Esophagus squamous epithelium (tissue), 5 donors: ENCODE measurements at places on chromosomes 2 and 18.

DNA sequence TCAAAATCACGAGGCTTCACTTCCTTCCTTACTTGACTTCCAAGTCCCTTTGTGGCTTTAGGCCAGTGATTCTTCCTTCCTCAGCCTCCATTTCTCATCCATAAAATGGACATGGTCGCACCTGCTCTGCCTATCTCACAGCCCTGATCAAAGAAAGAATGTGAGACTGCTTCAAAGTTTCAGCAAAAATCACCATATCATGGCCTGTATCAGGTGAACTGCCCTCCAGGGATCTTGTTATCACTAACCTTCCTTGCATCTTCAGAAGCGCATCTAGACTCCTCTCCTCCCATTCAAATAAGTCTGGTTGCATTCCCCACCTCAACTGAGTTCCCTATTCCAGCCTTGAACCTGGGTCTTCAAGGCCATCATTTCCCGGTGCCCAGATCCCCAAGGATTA, 96.5 kb downstream of the TTC32 start:
- no peak for DNase-seq

DNA sequence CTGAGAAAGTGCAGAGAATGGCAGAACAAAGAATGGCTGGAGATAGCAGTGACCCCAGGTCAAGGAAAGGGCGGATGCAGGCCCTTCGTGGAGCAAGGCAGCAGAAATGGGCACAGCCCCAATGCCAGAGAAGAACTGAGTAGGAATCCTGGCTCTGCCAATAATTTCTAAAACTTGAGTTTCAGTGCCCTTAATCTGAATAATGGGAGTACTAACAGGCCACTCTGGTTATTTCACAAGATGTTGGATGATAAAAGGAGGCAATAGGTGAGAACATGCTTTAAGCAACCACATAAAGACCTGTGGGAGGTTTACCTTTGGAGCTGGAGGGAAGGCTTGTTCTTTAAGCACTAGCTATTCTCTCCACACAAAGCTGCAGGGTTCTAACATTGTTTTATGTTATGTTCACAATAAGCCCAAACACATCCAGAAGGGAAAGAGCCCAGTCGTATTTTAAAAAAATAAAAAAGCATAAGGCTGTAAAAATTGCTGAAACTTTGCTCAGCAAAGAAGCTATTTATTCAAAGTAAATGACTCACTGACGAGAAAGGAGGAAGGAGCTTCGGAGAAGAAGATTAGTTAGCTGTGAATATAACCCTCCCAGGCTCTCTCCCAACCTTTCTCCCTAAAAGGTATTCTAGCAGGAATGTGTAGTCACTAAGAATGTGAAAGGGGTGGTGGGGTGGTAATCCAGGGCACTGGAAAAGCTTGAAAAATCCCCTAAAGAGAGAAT, 470.2 kb downstream of the TXNL1 start:
- DNase-seq: no peak

DNA sequence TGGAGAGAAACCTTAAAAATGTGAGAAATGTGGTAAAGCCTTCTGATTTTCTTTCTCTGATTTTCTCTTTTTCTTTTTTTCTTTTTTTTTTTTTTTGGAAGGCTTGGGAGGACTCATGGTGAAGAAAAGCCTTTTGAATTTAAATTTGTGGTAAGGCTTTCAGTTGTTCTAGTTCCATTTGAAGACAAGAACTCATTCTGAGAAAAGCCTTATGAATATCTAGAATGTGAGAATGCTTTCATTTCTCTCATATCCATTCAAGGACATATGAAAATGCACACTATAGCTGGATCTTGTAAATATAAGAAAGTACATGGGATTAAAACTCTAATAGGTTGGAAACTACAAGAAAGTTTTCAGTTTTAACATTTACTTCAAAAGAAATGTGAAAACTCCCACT, 1045.2 kb upstream of the NRXN1 start:
- no peak for DNase-seq

DNA sequence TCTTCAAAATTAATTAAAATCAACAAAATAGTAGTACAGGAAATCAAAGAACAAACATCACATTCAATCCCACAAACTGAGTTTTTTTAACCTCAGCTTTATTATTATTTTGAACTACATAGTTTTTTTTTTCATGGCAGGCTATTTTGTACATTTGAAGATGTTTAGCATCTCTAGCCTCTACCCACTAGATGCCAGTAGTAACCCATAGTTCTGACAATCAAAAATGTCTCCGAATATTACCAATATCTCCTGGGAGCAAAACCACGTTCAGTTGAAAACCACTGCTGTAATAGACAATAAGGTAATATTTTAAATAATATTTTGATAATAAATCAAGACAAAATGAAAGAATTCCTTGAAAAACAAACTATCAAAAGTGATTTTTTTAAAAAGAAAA, 702.6 kb upstream of the LRRTM1 start:
- DNase-seq: no peak

DNA sequence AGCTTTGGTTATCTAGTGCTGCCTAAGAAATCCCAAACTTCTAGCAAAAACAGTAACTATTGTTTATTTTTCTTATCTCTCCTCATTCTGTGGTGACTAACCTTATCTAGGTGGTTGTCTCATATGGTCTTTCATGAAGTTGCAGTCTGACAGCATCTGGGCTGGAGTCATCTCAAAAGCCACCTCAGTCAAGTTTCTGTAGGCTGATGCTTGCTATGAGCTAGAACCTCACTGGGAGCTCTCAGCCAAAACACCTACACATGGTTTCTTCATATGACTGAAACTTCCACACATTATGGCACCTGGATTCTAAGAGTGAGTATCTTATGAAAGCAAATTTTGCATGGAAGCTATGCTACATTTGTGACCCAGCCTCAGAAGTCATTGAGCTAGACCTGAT, 596.4 kb upstream of the VRK2 start:
- DNase-seq: no peak

- DNase-seq: no peak
Measured at GRCh38 chr2:85368921-85369320, 14.4 kb downstream of the ELMOD3 start.

GRCh38 chr2:127226520-127227263, 6.6 kb upstream of the CYP27C1 start:
- DNase-seq: no peak

DNA sequence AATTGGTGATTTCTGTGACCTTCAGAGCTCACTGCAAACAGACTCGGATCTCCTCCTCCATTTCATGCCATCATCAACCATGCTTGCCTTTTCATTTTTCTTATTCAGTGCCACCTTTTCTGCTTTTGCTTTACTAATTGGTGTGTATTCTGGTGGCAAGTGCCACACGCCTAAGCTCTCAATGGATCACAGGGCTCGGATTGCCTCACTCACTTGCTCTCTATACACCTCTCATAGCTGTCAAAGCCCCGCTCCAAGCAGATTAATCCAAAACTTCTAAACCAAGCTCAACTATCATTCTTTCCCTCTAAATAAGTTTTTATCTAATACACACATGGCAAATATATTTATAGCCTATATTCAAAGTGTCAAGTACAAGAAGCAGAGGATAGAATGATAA, 86.4 kb downstream of the PLEKHM3 start:
- no peak for DNase-seq

DNA sequence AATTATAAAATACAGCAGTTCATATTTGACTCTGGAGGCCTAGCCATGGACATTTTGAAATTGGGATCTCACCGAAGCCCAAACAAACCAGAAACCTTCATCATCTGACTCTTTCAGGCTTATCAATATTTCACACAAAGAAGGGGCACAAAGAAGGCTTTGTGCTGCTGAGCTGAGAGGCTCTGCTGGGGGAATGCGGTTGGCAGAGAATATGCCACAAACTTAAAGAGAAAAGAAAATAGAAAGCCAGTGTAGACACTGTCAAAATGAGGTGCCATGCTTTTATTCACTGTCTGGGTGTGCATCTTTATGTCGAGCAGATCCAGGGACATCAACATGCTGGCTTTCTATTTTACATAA, 162.6 kb downstream of the QPCT start:
- DNase-seq: no peak

- no peak for DNase-seq
Measured at GRCh38 chr18:75854174-75854573, 426.7 kb upstream of the SMIM21 start.

DNA sequence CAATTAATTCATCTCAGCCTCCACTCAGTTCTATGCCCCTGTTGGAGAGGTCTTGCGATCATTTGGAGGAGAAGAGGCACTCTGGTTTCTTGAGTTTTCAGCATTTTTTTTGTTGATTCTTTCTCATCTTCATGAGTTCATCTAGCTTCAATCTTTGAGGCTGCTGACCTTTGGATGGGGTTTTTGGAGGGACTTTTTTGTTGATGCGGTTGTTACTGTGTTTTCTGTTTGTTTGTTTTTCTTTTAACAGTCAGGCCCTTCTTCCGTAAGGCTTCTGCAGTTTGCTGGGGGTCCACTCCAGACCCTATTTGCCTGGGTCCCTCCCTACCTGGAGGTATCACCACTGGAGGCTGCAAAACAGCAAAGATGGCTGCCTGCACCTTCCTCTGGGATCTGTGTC, 149.9 kb upstream of the RBBP8 start:
- DNase-seq: no peak

- DNase-seq: no peak
Measured at GRCh38 chr18:45828917-45829811, 3.7 kb downstream of the SIGLEC15 start.

DNA sequence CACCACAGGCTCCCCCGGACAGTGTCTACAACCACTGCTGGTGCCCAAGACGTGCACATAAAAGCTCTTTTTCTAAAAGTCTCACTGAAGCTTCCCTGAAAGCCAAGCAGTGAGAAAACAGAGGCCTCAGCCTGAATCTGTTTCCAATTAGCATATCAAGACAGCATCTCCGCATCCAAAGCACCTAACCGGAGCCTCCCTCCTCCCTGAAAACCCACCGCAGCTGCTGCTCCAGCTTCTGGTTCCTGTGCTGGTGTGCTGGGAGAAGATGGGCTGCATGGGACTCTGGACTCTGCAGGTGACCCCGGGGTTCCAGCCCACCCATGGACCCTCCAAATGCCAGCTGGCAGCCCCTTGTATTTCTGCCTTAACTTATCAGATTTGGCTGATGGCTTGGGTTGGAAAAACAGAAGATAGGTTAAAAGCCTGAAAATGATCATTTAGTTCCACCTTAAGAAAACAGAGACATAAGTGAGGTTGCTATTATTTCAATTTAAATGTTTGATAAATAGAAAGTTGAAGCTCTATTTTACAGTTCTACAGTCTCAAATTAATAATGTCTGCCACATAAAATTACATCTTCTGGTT, 103.3 kb downstream of the TMEM18 start:
- DNase-seq: no peak

- DNase-seq: no peak
Measured at GRCh38 chr2:196247976-196248280, 76.5 kb upstream of the STK17B start.

DNA sequence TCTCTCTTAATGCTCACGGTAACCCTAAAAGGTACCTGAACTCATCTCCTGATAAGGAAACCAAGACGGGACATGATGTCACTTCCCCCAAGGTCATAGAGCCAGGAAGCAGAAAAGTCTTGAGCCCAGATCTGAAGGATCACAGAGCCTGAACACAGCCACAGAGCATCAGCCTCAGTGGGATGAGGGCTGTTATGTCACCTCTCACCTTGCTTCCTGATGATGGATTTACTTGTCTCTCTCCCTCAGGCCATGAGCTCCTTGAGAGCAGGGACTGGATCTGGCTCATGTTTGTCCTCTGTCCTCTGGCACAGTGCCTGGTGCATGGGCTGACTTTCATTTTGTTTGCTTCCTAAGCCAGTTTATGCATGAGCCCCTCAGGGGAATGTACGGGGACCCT, 54.2 kb downstream of the SERTAD2 start:
- DNase-seq: no peak

- DNase-seq: no peak
Measured at GRCh38 chr2:220491670-220492069, 864.2 kb downstream of the SLC4A3 start.

- no peak for DNase-seq
Measured at GRCh38 chr2:196985511-196986183, 59.1 kb upstream of the PGAP1 start.

DNA sequence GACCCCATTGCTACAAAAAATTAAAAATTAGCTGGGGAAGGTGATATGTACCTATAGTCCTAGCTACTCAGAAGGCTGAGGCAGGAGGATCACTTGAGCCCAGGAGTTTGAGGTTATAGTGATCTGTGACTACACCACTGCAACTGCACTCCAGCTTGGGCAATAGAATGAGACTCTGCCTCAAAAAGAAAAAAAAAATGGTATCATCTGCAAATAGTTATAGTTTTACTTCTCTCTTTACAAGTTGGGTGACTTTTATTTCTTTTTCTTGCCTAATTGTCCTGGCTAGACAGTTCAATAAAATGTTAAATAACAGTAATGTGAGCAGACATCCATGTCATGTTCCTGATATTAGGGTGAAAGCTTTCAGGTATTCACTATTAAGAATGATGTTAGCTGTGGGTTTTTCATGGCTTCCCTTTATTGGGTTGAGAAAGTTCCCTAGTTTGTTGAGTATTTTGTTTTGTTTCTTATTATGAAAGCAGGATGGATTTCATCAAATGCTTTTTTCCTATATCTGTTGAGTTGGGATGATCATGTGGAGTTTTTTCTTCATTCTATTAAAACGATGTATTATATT, 24.9 kb upstream of the ACOXL start:
- no peak for DNase-seq

DNA sequence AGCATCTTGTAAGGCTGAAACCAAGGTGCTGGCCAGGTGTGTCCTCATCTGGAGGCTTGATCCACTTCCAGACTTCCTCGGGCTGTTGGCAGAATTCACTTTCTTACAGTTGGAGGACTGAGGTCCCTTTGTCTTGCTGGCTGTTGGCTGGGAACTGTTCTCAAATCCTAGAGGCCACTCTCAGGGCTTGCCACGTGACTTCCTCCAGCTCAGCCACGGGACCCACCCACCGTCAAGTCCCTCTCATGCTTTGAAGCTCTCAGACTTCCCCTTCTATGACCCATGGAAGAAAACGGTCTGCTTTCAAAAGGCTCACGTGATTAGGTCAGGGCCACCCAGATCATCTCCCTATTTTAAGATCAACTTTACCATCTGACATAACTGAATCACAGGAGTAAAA, 77.1 kb downstream of the SMAD4 start:
- no peak for DNase-seq

DNA sequence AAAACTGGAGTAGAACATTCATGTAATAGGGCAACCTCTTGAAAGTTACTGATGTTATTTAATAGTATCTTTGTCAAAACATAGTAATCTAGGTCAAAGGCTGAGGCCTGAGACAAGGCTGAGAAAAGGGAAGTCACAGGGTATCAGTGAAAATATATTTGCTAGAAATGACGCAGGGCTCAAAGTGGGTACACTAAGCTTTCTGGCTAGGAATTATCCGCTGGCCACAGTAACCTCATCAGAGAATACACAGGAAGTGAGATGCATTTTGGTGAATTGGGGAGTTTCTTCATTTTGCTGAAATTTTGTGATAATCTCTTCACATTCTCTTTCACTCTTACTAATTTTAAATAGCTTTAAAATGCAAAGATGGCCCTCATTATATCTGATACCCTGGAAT, 206.8 kb downstream of the OTX1 start:
- DNase-seq: no peak
